ENCODE measurements at places on chromosomes 1 and 21.
A peak's percentile ranks its signal among the peaks of the same experiment; 100 is the strongest.

DNA sequence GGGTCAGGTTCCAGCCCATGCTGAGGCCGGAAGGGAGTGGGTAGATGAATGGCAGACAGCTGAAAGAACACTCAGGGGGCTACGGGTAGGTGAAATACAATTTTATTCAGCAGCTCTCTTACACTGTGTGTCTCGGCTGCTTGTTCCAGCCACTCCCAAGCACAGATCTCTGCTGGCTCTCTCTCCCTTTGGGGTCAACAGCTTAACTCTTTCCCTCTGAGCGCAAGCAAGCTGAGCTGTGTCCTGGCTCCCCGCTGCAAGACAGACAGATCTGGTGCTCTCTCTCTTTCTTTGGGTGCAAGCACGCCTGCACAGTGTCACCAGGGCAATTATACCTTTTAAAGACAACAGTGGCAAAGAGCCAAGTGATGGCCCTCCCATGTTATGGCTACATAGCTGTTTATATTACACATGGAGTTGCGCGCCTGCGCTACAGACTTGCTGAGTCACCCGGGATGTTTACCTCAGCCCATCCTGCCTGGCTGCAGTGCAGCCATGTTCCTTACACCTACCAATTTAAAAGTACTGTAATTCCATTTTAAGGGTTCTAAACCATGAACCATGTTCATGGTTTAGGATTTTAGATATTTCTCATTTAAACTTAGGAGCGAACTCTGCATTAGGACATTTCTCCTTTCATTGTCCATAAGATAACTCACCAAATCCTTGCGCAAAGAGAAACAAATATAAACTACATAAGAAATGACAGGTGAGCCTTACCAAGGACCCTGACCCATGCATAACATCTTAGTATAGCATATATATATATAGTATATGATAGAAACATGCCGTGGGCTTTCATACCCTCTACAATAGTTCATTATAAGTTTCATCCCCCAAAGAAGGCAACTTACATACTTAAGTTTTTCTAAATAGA, 396.5 kb downstream of the SMYD3 start:
- no peak for DNase-seq

DNA sequence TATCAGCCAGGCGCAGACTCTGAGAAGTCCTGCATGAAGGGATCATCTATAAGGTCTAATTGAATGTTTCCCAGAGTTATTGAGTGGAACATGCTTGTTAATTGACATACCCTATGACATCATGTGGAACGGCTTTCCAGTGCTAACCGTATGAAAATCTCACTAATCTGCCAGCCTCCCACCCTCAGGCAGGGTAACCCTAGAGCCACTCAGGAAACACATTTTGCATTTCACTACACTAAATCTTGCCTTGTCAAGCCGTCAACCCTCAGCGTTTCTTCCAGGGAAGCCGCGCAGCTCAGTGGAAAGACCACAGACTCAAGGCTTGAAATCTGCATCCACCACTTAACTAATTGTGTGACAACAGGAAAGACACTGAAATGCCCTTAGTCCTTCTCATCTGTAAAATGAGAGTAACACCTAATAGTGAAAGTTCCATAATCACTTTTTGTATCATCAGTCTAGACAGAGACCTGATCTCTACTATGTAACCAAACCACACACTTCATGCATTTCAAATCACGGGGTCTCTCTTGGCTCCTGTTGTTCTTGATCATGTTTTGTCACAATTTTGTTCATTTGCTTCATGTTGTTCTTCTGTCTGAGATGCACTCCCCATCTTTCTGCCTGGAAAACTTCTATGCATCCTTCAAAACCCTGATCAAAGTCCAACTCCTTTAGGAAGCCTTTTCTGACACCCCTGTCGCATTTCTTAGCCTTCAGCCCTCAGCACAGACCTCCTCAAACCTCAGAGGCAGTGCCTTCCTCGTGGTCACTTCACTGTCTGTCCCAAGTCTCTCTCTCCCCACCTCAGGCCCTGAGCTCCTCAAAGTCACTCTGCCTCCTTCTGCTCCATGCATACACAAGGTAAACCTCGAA, 246.5 kb downstream of the TOMM20 start:
- DNase-seq: no peak

GRCh38 chr1:185038813-185039376, 6.5 kb upstream of the RNF2 start:
- DNase-seq: no peak

DNA sequence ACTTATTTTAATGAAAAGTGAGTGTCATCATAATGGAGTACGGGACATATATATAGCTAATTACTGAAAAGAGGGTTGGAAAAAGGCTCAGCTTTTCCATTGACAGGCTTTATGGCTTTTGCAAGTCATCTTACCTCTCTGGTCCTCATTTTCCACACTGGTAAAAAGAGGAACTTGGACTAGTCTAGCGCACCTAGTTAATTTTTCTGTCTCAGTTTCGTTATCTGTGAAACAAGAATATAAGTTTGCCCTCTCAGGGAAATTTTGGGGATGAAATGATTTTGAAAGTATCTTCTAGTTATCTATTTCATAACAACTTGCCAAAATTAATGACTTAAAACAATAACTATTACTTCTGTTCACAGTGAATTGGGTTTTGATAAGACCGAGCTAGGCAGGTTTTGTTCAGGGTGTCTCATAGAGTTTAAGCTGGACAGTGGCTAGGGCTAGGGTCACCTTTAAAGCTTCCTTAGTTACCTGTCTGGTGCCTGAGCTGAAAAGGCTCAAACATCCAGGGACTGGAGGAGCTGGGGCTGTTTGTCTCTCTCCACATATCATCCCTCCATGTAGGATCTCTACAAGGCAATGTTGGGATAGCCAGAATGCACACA, 91.7 kb downstream of the TYW3 start:
- DNase-seq: no peak

DNA sequence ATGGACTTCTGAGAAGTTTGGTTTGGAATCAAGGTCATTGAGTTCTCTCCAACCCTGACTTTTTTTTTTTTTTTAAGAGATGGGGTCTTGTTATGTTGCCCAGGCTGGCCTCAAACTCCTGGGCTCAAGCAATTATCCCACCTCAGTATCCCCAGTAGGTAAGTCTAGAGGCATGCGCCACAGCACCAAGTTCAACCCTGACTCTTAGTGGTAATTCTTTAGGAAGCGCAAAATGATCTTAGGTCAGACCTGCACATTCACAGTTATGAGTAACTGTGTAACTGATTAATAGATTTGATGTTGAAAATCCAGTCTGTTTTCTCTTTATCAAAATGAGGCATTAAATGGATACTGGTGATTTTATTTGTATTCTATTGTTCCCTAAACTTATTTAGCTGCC, 95.9 kb downstream of the GREM2 start:
- DNase-seq: no peak

GRCh38 chr1:178970184-178970583, 55.5 kb upstream of the FAM20B start:
- DNase-seq: no peak

GRCh38 chr1:32337855-32338636, 2.0 kb upstream of the MARCKSL1 start:
- no peak for DNase-seq

- DNase-seq: no peak
Observed at GRCh38 chr1:215777370-215777925, 210.3 kb downstream of the KCTD3 start.

DNA sequence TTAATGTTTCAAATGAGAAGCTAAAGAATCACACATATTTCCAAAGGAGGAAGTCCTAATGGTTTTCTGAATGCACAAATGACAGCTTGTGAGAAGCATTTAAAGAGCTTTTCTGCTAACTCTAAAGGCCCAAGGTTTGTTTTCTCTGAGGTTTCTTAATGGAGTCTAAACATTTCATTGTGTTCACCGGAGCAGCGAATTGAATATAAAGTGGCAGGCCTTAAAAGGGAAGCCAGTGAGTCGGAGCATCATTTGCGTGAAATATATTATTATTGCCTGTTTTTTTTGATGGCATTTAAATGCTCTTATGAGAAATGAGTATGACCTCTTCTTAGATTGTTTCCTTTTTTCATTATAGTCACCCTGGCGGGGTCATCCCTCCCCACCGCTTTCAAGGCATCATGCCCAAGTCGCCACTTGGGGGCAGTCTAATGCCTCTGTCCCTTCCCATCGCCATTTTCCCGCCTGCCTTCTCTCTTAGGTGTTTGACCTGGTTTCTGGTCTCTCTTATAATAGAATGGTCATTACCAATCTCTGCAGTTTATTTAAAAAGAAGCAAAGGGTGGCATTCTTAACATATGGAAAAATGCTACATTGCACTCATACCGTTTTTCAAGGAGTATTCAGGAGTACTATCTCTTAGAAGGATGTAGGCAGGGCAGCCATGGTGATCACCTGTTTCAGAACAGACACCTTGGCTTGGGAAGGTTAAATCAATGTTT, 25.3 kb upstream of the OVAAL start:
- peak; percentile 49 for DNase-seq

DNA sequence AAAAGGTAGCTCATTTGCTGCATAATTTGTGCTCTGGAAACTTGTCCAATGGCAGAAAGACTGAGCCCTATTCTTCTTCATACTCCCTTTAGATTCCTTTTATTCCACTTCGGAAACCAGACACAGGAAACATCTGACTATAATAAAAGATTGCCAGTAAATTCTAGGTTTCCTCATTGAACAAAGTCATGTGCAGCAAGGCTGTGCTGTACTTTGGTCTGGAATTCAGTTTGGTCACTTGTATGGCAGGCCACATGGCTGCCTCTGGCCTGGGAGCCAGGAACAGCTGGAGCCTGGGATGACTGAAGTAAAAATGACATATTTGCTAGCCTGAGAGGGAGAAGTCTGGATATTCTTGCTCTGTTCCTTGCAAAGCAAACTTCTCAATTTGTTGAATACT, 79.6 kb downstream of the ST3GAL3 start:
- DNase-seq: no peak

DNA sequence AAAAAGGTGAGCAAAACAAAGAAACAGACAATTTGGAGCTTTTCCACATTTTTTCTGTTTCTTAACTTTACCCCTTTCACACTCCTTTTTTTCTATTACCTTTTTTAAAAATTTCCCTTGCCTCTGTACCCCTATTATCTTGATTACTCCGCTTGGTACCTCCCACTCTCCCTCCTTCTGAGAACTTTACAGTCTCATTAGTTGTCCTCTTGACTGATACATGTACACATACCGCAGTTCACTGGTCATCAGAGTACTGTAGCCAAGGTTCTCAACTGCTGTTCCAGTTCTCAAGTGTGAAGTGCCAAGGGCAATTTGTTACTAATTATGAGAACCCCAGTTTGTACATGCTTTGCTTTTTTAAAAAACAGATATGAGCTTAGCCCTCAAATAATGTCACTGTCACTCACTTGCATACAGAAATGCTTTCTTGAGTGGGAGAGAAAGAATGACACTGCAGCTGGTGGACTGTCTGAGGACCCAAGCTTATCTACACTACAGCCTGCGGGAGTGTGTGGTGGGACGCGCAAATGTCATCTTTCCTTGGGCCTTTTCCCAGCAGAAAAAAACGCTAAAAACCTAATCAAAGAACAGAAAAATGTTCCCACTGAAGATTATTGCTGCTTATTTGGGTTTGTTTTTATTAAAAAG, 160.8 kb downstream of the DISP1 start:
- no peak for DNase-seq

DNA sequence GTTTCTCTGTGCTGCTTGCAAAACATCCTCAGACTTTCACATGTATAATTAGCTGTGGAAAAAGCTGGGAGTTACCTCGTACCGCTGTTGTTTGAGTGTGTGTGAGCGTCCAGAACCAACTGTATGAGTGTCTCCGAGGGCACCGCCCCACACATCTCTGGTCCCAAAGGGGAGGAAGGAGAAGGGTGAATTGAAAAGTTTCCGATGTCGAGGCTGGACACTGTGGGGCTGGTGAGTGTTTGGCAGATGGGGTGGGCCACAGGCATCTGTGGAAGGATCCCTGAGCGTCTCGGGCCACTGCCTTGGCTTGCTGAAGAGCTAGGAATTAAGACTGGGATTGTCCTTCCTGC, 1.2 kb downstream of the ATP2B4 start:
- no peak for DNase-seq

Data from stimulated activated CD4-positive, alpha-beta T cell treated with anti-CD3 and anti-CD28 coated beads, TNF-alpha, amount 100 ng/mL, for 24 hours (primary cell).